NCI-H1092 (cell line): ENCODE measurements at places on chromosomes 3 and 15.

- no peak for DNase-seq
Observed at GRCh38 chr15:90062023-90062442, 40.2 kb downstream of the IDH2 start.

DNA sequence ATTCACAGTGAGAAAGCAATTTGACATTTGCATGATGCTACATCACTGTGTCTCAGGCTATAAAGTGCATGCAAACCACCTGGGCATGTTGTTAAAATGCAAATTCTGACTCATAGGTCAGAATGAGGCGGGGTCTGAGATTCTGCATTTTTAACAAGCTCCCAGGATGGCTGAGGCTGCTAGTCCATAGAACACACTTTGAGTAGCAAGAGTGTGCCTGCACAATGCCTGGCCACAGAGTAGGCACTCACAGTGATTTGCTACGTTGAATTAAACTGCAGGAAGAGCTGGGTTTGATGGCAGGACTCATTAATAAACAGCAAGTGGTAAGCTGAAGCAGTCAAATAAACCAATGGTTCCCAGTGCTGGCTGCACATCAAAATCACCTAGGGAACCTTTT lies 48.1 kb downstream of the NTRK3 start:
- no peak for DNase-seq

DNA sequence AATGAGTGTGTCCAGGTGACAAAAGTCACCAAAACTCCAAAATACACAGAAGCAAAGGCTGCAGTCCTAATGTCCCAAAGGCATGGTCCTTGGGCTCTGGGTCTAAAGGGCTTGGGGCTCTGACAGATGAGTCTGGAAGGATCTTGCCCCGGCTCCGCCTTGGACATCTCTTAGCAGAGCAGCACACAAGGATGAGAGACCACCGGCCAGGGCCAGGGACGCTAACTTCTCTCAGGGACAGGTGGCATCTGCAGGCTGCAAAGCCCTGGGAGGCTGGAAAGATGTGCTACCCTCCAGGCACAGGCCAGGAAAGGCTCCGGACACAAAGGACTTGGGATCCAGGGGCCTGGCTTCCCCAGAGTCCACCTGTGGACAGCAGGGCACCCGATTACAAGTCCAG lies 14.1 kb upstream of the SHISA5 start:
- no peak for DNase-seq

DNA sequence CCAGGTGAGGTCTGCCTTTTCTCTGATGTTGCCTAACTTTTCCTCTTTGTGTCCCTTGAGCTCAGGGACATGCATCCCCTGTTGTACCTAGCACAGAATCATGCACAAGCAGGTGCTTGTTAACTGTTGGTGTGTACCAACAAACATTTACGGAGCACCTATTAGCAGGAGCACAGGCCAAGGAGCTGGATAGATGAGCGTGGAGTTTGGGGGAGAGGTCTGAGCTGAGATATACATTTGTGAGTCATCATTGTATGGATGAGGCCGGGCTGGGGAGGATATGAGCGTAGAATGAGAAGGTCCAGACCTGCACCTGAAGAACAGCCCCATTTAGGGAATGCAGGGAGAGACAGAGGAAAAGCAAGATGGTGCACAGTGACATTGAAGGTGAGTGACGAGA lies 53.4 kb downstream of the SMAD3 start:
- no peak for DNase-seq

- DNase-seq, result no peak
Observed at GRCh38 chr3:42118762-42119361, 27.7 kb downstream of the TRAK1 start.

DNA sequence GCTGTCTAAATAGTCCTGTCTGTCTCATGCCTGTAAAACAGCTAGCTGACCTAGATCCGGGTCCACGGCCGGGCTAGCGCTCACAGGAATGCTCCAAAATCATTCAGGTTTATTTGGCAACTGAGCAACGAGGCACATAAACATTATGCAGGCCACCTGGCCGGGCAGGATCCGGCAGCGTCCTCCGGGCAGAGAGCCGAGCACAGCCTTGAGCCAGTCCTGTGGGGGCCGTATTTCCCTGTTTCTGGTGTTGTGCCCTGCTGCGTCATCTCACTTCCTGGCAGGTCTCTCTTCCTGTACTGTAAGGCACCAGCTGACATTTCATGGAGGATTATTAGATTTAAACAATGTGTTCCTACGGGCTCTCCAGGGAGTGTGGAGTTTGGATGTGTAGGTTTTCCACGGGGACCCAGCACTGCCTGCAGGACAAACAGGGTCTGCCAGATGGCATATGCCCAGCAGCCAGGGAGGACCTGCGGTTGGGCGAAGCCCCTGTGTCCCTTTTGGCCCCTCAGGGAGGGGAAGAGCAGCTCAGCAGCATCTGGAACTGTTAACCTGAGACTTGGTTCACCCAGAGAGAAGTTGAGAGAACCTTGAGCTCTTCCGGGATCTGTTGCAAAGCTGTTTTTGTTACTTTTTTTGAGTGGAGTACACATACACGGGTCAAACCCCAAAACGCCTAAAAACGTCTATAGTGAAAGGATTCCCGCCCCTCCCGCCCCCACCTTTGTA lies 16.6 kb upstream of the LRRK1 start:
- peak; percentile 58 for DNase-seq

GRCh38 chr15:96296264-96296663 lies 34.2 kb upstream of the NR2F2 start:
- DNase-seq, result no peak

GRCh38 chr3:169505577-169506230 lies 157.8 kb downstream of the MECOM start:
- DNase-seq, result no peak

- no peak for DNase-seq
Observed at GRCh38 chr15:77021803-77022381, 27.0 kb downstream of the PSTPIP1 start.

DNA sequence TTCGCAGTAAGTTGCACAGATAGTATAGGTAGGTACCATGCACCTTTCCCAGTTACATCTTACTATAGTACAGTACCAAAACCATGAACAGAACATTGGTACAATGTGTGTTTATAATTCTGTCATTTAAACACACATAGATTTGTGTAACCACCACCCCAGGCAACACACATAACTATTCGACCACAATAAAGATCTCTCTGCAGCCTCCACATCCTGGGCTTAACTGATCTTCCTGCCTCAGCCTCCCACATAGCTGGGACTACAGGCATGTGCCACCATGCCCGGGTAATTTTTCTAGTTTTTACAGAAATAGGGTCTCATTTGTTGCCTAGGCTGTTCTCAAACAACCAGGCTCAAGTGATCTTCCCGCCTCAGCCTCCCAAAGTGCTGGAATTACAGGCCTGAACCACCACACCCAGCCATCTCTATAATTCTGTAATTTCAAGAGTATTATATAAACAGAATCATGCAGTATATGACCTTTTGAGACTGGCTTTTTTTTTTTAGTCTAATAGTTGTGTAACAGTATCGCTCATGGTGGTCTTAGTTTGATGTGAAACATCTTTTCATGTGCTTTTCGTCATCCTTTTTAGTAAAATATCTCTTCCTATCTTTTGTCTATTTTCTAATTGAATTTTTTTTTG lies 13.3 kb upstream of the TMF1 start:
- no peak for DNase-seq

DNA sequence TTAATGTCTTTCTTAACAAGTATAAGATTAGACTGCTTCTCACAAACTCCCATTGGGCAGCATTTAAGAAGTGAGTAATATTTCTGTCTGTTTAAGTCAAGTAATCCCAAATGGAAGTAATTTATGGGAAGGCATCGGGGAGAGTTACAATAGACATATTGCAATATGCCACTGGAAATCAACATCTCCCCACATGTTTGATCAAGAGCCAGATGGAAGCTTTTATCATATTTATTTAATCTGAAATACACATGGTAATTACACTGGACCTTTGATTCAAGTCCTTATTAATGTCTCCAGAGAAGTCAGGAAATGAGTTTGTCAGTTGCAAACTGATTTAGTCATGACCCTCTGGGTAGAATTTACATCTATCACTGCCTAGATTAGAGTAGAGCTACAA lies 943.8 kb downstream of the VGLL3 start:
- DNase-seq, result no peak
